ENCODE measurements at places on chromosomes 1 and 21.

GRCh38 chr1:193270996-193271395 lies 84.6 kb upstream of the B3GALT2 start:
- no peak for DNase-seq

GRCh38 chr1:9069326-9070100 lies at the start of gene SLC2A5:
TSS of gene SLC2A5 (minus strand) at chr1:9069635. CDS start at chr1:9069536, 99 bp downstream.
- DNase-seq: no peak

- DNase-seq: no peak
Observed at GRCh38 chr1:37151789-37152188, 117.5 kb upstream of the GRIK3 start.

GRCh38 chr21:25887646-25888306 lies 153.0 kb downstream of the GABPA start:
- DNase-seq: no peak

DNA sequence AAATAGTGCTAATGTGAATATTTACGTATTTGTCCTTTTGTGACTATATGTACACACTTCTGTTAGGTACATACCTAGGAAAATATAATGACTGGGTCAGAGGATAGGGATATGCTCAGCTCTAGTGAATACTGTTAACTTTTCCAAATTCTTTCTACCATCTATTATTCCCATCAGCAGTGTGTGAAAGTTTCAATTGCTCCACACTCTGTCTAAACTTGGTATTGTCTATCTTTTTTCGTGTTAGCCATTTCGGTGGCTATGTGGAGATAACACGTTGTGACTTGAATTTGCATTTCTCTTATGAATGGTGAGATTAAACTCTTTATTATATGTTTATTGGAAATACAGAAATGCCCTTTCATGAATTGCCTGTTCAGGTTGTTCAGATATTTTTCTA lies 22.7 kb upstream of the LELP1 start:
- no peak for DNase-seq

GRCh38 chr1:47521034-47521881 lies 83.4 kb downstream of the FOXD2 start:
- DNase-seq: no peak

- no peak for DNase-seq
Observed at GRCh38 chr1:2251786-2252185, 23.7 kb downstream of the SKI start.

All from 8988T (cell line).